ENCODE measurements at places on chromosomes 12 and 14. TPM values are rescaled to one million over a fixed set of nuclear protein-coding genes. Genes with fewer than 3 reads are reported as not detected.

GRCh38 chr12:91663744-91664143, 481.1 kb upstream of the DCN start:
- H3K27ac ChIP-seq = no peak overlapping the region
- no peak for DNase-seq
- H3K4me3 ChIP-seq = no peak overlapping the region
- peaks cover 9% of the 10 kb centered on the region for H3K4me1 ChIP-seq
- H3K36me3 ChIP-seq = no peaks in the 10 kb centered on the region
- no peaks in the 10 kb centered on the region for H3K27me3 ChIP-seq

DNA sequence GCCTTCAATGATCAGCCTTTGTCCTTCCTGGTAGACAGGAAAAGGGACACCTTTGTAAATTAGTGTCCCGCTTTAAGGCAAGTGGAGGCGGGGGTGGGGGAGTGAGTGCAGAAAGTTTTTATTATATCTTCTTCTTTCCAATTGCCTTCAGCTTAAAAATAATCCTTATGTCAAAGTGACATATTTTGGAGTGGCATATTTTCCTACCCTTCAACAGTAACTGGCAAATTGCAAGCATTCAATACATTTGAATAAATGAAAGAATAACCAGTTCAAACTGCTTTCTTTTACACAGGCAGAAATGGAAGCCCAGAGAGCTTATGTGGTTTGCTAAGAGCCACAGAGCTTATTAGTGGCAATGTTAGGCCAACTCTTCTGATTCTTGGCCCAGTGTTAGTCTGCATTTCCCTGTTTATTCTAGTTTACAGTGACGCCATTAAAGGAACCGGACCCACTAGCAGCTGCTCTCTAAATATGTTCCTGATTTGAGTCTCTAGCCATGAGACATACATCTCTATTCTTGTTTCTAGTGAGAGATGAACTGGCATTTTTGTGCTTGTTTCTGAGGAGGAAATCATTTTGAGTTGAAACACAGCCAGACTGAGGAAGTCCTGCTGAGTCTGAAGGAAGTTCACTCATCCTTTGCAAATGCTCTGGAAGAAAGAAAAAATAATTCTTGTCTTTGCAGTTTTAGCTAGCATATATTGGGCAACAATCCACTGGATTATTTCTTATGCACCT, 468.7 kb downstream of the NOVA1 start:
- no peak overlapping the region for H3K27ac ChIP-seq
- no peak for DNase-seq
- H3K27me3 ChIP-seq = no peaks in the 10 kb centered on the region
- no peak overlapping the region for H3K4me3 ChIP-seq

DNA sequence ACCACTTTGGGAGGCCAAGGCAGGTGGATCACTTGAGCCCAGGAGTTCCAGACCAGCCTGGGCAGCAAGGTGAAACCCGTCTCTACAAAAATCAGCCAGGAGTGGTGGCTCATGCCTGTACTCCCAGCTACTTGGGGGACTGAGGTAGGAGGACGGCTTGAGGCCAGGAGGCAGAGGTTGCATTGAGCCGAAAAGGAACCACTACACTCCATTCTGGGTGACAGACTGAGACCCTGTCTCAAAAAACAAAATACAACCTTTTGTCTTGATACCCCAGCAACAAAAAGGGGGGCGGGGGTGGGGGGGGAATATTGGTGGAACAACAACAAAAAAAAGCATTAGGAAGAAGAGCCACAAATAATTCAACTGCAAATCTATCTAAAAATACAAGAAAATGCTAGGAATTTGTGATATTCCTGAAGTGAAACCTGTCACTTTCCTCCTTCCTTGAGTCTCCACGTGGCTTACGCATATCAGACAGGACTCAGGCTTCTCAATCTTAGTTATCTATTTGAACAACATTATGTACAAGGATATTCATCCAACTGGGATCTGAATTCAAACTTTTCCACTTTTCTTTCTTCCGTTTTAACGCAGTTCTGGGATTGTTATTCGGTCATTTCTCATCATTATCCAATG, 1.3 kb downstream of the R3HDM2 start:
- peaks cover 23% of the 10 kb centered on the region for H3K4me1 ChIP-seq
- H3K4me3 ChIP-seq = peak overlapping the region; percentile 61
- DNase-seq = no peak
- peak overlapping the region; percentile 94 for H3K27ac ChIP-seq
- no peaks in the 10 kb centered on the region for H3K27me3 ChIP-seq

The B4GALNT3 gene
- 58.7 TPM for polyA plus RNA-seq

Measured in heart right ventricle (tissue), 16 donors.